ENCODE measurements at places on chromosomes 2 and 18. TPM values are rescaled to one million over a fixed set of nuclear protein-coding genes. Genes with fewer than 3 reads are reported as not detected.

DNA sequence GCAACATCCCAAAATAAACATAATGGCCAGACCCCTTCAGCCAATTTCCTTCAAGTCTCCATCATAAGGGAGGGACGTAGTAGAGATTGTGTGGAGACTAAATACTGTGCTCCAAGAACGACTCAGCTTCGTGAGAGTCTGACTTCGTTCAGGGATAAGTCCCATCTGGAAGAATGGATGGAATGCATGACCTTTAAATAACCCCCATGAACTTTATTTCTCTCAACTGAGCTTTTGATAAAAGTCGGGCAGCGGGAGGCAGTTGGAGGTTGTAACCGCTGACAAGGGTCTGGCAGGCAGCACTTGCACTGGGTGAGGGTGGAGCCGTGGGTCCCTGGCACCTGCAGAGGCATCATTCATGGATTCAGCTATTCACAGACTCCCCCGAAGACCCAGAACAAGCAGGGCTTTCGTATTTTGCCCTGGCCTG lies 115.9 kb downstream of the ZFP36L2 start:
- no peak for DNase-seq

DNA sequence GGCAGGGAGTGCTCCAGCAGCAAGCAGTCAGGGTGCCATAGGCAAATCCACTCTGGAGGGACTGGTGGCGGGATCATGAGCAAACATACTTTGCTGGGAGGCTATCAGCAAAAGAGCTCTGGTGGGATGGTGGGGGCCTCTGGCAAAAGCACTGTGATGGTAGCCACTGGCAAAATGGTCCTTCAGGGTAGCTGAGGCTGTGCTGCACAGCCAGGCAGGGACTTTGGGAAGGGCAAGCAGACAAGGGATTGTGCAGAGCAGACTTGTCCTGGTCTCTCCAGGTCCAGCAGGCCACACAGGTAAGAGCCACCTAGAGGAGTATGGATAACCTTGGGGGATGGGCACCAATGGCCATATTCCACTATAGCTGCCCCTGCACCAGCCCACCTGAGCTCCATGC lies 129.4 kb upstream of the OTOS start:
- DNase-seq = no peak

- DNase-seq = peak; percentile 73
These were observed 659 bp downstream of the ZNF142 start for GRCh38 chr2:218658671-218659257.

DNA sequence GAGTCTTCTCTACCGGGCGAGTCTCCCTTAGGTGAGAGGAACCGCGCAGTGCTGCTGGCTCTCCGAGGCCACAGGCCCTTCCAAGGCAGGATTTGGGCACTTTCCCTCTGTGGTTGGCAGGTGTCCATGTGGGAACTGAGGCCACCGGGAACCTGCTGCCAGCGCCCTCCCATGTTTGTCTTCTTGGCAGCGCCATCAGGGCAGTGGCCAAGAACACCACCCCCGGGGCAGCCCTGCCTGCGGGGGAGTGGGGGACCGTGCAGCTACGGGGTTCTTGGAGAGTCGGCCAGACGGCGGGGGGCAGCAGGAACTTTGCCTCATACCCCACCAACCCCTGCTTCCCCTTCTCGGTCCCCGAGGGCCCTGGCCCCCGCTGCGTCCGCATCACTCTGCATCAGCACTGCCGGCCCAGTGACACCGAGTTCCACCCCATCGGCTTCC lies 10.0 kb downstream of the CAPN10 start:
- no peak for DNase-seq

The AGBL5 gene
- total RNA-seq = 19.7 TPM

The FBXO15 gene
- 1.7 TPM for total RNA-seq

The FBXO36 gene
- total RNA-seq = 1.0 TPM

The HMSD gene
- total RNA-seq = not detected

Data from dermis blood vessel endothelial cell (primary cell).